ENCODE measurements at places on chromosomes 5 and 9.
A peak's percentile ranks its signal among the peaks of the same experiment; 100 is the strongest.

- no peak for DNase-seq
These were observed 387.7 kb downstream of the KDM4C start for GRCh38 chr9:7145361-7146069.

DNA sequence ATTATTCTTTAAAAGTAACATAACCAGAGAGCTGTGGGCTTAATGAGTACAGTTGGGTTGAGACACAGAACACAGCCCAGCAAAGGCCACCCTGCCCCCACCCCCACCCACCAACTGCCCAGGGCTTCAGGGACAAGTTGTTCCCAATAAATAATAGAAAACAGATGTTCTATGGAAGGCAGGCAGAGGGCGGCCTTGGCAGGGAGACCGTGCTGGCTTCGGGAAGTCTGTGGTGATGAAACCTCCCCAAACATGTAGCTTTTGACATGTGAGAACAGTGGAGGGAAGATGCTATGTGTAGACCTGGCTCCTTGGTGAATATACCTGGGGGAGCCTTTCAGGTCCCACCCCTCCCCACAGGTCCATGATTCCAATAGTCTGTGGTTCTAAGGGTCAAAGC, 10.0 kb downstream of the TRAF1 start:
- peak; percentile 85 for DNase-seq

DNA sequence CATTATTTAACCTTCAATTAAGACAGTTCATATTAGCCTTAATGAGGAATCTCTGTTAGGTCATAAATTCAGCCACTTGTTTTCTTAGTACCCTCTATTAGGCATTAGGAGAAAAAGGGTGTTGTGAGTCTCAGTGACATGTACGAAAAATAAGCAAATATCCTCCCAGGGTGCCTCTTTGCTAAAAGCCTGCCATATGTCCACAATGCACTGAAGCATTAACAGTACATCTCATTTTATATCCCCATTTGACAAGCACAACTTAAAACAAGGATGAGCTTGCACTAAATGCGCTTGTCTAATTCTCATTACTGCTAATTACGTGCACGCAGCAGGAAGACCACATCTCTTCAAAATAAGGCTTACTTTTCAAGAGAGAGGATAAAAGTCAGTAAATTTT, 48.4 kb upstream of the SRFBP1 start:
- no peak for DNase-seq

GRCh38 chr5:159021901-159022556, 77.7 kb downstream of the EBF1 start:
- peak; percentile 76 for DNase-seq

- DNase-seq: no peak
These were observed 44.1 kb downstream of the SNX18 start for GRCh38 chr5:54561651-54562050.

GRCh38 chr9:76425677-76426453, 31.6 kb upstream of the RFK start:
- no peak for DNase-seq

Data from skeletal muscle cell (primary cell).